NCI-H510A treated with DMSO at 0.1 percent for 48 hours (cell line): ENCODE measurements at places on chromosomes 7 and 10.

GRCh38 chr10:119724593-119725516 is 995 bp upstream of the INPP5F start:
- peak; percentile 72 for DNase-seq

GRCh38 chr10:1557081-1557480 is 180.2 kb downstream of the ADARB2 start:
- no peak for DNase-seq

DNA sequence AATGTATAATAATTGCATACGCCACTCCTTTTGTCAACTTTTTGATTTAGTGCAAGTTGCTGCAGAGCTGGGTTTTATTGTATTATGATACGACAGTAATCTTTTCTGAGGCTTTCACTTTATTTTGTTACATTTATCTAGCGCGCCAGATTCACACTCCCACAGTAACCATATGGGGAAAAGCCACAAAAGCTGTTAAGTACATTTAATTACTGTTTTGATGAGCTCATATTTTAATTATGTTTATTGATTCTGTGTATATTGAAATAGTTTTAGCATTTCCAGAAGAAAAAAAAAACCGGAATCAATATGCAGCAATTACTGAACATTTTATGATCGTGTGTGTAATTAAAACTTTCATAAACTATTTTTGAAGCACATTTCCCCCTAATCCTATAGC is 118.5 kb downstream of the RAB11FIP2 start:
- no peak for DNase-seq

DNA sequence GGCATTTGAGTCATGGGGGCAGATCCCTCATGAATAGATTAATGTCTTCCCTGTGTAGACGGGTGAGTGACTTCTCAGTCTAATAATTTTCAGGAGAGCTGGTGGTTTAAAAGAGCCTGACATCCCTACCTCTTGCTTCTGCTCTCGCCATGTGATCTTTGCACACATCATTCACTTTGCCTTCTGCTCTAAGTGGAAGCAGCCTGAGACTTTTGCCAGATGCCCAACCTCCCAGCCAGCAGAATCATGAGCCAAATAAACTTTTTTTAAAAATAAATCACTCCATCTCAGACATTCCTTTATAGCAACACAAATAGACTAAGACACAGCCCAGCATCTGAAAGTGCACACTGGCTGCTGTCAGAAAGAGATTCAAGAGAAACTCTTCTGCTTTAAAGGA is 155.2 kb downstream of the ZNF365 start:
- no peak for DNase-seq

DNA sequence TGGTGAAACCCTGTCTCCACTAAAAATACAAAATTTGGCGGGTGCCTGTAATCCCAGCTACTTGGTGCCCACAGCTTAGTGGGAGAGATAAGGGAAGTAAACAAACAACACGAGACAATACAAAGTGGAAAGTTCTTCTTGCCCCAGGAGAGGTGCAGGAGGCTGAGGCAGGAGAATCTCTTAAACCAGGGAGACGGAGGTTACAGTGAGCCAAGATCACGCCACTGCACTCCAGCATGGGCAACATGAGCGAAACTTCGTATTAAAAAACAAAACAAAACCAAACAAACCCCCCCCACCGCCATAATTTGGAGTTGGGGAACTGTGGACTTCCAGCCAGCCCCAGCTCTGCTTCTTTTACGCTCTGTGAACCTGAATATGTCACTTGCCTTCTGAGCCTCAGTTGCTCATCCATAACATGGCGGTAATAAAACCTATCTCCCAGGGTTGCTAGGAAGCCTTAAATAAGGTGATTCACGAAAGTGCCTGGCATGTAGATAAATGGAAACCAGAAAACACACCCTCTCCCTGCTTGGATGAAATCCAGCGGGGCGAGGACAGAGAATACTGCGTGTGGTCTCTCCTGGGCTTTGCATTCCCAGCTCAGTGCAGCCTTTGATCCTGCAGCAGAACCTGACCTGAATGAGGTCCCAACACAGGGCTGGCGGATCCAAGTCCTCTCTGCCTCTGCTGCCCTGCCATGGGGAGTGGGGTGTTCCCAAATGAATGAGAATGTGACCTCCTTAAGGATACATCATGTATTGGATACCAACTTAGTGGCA is 10.2 kb downstream of the MLXIPL start:
- DNase-seq, result no peak

DNA sequence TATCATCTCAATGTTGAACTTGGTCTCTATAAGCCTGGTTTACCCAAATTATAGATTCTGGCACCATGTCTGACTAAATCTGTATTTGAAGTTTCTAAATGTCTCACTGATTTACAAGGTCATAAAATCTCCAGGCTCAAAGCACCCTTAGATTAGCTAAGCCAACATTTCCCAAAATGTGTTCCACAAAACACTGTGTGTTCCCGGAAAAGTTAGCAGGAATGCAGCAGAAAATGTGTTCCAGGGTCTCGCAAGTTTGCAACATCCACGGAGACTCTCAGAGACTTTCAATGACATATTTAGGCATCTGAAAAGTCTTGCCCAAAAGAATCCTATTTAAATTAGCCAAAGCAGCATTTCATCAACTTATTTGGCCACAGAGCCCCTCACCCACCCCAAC is 91.9 kb downstream of the SORBS1 start:
- DNase-seq, result no peak

DNA sequence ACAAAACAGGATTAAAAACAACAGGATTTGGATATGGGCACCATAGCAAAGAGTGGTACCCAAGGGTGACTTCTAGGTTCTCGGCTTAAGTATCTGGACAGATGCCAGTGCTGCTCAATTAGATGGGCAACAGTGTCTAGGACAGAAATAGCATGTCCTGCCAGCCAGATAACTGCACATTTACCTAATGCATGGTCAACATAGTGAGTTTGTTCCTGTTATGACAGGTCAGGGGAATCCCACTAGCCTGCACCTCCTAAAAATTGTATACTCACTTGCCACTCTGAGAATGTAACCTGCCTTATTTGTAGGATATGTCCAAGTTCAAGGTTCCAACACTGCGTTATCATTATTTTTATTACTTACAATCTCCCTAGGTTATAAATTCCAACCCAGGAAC is 471.7 kb downstream of the GRM8 start:
- no peak for DNase-seq

DNA sequence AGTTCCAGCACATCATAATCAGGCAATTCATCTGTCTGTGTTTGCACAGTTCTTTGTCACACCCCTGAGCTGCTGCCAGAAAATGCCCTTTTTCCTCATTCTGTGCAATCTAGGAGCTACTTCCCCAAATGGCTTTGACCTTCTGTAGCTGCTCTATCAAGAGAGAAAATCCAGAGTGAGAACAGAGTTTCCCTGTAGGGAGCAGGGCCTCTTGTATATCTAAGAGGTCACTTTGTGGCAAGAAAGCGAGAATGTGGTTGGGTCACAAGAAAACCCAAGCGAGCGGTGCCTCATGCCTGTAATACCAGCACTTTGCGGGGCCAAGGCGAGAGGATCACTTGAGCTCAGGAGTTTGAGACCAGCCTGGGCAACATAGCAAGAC is 24.3 kb downstream of the SLC29A3 start:
- DNase-seq, result no peak

DNA sequence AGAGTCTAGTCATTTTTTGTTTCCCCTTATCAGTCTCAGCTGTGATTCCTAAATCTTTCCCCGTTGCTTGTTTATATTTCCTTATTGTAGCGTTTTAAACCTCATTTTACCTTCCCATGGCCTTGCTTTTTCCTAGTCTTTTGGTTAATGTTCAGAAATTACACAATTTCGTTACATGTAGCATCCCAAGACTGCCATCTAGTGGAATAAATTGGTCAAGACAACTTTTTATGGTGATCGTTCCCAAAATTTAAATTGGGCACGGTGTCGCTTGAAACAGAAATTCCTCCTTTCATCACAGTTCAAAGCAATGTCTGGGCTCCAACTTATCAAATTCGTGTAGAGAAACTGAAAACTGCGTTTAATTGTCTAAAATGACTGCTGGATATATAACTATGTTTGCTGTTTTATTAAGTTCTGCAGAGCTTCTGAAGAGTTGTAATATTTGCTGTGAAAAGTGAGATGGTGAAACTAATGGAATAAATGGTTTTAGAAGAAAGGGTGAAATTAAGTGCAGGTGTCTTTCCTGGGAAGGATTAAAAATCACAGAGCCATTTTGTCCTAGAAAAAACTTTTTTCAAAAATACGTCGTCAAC is 370.2 kb downstream of the PHF14 start:
- peak; percentile 59 for DNase-seq

DNA sequence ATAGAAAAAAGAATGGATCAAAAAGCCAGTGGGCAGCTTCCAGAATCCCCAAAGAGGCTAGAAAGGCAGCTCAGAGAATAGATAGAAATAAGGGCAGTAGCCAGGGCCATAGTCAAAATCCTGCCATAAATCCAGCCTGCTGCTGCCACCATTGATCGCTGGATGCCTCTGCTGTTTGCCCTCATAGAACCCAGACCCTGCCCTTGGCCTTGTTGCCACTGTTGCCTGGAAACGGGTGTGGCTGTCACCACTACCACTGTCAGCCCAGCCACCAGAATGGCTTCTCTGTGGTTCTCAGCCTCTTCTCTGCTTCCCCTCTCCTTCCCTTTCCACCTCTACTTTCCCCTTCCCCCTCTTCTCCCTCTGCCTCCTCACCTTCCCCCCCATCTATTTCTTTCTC is 57.8 kb downstream of the HHEX start:
- no peak for DNase-seq

- no peak for DNase-seq
Observed at GRCh38 chr7:66055321-66055956, 20.2 kb upstream of the ASL start.

GRCh38 chr7:1609023-1609422 is 39.2 kb upstream of the PSMG3 start:
- no peak for DNase-seq

DNA sequence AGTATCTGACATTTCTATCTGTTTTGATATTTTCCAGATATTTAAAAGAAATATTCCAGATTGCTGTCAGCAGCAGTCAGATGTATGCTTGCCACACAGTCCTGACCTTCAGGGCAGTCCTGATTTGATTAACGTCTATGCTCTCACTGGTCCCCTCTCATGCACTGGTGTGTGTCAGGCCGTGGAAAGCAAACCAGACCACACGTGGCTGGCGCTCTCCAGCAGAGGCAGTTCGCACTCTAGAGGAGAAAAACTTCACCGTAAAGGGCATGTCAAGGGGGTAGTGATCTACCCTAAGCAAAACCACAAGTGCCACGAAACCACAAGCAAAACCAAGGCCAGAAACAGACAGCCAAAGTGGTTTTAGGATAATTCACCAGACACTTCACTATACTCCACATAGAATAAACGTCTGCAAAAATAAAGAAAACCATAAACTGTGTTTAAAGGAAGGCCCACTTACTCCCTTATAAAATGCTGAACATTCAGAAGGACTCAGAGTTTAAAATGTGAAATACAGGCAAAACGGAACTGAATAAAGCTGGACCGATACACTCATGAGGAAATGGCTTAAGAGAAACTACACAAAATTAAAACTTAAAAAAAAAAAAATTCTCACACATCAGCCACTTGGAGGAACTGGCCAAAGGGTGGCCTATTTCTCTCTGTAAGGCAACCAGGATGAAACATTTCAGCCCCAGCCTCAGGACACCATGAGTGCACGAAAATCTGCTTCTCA is 26.4 kb downstream of the PARP12 start:
- DNase-seq, result no peak

DNA sequence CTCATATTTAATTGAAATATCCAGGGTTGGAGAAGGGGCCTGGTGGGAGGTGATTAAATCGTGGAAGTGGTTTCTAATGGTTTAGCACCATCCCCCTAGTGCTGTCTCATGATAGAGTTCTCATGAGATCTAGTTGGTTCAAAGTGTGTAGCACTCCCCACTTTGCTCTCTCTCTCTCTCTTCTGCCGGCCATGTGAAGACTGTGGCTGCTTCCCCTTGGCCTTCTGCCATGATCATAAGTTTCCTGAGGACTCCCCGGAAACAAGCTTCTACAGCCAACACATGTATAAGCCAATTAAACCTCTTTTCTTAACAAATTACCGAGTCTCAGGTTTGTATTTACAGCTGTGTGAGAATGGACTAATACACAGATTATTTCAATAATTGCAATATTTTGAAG is 305.8 kb upstream of the KCND2 start:
- DNase-seq, result no peak

- DNase-seq, result no peak
Observed at GRCh38 chr7:93894966-93895640, 4.5 kb upstream of the TFPI2 start.

- no peak for DNase-seq
Observed at GRCh38 chr10:18719811-18720210, 60.6 kb downstream of the ARL5B start.

GRCh38 chr7:34759477-34760125 is 101.6 kb downstream of the NPSR1 start:
- peak; percentile 22 for DNase-seq

DNA sequence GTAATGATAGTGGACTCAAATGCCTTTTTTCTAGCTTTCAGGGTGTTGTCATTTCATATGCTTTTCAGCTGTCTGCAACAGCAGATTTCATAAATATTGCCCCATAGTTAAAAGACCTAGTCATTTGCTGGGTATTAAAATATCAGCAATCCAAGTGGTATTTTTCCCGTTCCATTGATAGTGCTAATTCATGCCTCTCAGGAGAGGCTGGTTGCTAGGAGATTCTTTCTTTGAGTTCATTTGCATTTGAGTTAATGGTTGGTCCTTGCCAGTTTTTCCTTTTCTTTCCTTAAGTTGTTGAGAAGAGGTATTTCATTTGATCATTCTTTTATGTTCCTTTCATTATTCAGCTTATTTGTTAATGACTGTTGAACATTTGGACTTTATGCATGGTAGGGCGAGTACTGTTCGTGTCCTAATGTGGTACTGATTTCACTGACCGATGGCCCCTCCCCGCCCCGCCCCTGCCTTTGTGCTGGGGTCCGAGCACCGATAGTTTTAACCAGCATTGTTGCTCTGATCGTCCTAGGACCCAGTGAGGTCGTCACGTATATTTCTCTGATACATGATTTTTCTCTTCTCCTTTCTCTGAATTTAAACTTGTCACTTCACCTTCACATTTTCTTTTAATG is 128.6 kb downstream of the CCNY start:
- no peak for DNase-seq

GRCh38 chr10:91567815-91568214 is 65.1 kb downstream of the PPP1R3C start:
- no peak for DNase-seq

- DNase-seq, result no peak
Observed at GRCh38 chr7:80639011-80639410, 569 bp downstream of the CD36 start.

GRCh38 chr10:7000061-7000460 is 410.8 kb downstream of the SFMBT2 start:
- no peak for DNase-seq

- no peak for DNase-seq
Observed at GRCh38 chr10:122075171-122075570, 86.2 kb downstream of the TACC2 start.

DNA sequence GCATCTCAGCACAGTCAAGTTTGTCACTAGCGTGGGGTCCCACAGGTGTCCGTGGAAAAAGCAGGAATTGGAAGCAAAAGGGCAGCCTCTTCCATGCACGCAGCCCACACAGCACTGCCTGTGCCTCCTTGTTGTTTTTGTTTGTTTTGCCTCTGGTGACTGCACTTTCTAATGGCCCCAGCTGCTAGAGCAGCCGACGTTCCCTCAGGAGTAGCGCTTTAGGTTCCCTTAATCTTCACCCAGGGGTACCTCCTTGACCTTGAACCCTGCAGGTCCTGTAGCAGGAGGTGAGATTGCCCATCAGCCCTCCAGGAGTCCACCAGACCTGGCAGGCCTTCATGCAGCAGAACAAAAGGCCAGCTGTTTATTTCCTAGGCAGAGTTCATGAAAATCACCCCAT is 210.1 kb downstream of the CACNB2 start:
- peak; percentile 7 for DNase-seq

- DNase-seq, result peak; percentile 81
Observed at GRCh38 chr10:103966671-103967447, at the start of gene SLK. Gene SLK, plus strand, starts transcription at chr10:103967140. Its CDS starts 606 bp downstream, at chr10:103967746.

GRCh38 chr10:90674928-90675327 is 182.9 kb downstream of the HTR7 start:
- no peak for DNase-seq
